ENCODE measurements at places on chromosomes 12 and 14.

DNA sequence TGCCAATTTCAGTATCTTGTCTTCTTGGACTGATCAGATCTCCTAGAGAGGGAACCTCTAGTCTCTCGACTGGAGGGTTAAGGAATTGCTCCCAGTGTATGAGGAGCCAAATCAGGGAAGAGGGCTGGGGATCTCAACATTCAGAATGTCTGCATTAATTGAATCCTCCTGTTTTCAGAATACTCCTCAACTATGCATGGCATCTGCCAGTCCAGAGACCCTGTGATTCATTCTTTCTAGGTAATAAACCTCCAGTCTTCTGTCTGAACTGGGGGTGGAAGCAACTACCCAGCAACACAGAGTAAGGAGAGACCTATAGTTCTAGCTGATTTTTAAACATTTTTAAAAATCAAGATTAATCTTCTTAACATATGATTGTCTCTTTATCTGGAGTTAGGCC, 92.7 kb downstream of the AKAP6 start:
- no peak for DNase-seq

DNA sequence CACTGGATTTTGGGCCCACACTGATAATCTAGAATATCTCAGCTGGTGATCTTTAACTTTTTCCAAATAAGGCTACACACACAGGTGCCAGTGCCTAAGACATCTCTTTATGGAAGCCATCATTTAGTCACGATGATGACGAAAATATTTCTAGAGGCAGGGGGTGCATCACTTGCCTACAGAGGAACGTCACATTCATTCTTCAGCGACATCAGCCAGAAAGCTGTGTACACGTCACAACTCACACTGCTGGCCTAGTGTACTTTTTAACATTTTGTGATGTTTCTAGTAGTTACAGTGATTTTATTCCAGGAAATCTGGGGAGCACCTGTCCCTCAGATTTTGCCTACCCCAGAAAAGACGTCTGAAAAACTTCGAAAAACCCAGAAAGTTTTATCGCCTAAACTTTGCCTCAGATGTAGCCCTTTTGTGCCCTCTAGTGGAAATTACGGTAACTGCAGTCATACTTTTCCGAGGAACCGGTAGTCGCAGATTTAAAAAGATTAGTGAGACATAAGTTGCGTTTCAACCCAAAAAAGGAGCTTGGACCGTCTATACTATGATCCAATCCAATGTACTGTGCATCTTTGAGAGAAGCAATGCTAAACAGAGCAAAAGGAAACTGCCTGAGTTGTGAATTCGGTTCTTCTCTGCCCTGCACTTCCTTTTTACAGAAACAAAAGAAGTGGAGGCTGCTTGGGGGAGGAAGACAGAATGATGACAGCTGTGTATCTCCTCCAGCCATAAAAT, 64.3 kb upstream of the STON2 start:
- peak; percentile 18 for DNase-seq

GRCh38 chr14:31787377-31787776, 226.2 kb downstream of the NUBPL start:
- no peak for DNase-seq

DNA sequence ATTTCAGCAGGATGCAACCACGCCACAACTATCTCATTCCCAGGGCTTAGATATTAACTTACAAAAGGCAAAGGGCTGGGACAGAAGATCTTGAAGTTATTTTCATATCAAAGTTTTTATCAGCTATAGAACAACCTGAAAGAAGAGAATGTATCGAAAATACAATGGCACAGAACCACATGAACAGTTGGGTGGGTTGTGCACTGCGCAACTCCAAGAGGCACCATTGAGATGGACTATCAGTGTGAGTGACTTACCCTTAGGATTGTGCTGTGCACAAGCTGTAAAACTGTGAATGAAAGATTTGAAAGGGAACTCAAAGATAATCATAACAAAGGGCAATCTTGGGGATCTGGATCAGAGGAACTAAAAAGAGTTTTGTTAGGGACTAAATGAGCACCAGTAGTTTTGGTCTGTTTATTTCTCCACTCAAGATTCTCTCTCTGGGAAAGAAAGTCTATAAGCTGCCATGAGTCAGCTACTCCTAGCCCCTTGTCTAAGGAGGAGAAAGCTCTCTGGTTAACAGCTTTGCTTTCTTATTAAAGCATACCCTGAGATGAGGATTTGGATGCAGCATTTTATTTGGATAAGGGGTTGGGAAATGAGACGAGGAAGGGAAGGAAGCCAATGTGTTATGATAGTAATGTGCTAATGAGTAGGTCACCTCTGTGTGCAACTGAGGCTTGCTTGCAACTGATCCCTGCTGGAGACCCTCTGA, 62.2 kb downstream of the TBX5 start:
- DNase-seq, result no peak

GRCh38 chr12:80847575-80847974, 90.2 kb downstream of the LIN7A start:
- no peak for DNase-seq

DNA sequence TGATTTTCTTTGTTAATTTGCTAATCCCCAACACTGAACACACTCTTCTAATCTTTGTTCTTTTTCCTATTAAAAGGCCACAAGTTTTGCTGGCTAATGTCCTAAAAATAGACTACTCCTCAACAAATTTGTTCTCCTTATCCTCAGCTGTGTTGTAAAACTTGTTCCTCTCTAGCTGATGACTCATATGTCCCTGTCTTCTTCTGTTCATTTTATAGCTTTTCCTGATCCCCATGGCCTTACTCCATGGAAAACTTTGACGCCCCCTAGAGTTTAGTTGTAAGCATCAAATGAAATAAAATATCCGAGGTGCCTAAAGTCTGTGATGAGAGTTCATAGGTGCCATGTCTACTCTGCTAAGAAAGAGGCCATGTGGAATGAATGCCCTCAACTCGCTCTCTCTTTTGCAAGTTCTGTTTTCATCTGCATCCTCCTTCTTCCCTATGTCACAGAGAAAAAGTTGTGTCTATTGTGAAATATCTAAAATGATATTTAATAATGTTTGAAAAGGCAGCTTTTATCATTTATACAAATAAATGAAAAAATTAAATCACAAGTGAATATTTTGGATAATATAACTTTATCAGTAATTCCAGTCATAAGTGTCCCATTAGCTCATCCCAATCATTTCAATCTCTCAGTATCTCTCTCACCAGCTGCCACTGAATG, 237.9 kb downstream of the IPO8 start:
- DNase-seq, result no peak

DNA sequence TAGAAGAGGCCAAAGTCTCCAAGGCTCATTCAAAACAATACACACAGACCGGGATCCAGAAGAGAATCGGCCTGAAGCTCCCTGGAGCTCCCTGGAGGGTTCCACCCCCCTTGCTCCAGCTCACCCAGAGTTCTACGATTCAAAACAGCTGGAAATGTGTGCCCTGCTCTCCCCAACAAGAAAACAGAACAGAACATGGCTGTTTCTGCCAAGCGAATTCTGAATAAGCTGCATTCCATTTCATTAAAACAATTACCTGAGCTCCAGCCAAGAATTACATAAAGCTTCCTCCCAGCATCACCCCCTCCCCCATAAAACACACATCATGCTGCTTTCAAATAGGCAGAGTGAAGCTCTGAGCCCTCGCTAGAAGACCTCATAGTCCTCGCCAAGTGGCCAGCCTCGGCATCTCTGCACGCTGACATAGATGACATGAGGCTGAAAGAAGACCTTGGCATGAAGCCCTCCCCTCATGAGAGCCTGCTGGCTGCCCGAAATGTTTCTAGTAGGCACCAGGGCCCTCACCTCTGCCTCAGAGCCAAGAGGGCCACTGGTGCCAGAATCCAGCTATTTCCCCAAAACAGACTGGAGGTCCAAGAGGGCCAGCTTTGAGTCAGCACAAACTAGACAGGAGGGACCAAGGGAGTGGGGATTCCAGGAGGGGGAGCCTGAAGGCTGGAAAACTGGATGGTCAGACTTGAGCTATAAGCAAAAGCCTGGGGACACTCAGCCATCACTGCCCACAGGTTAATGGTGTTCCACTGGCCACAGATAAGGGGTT, 8.3 kb downstream of the PXN start:
- peak; percentile 78 for DNase-seq

DNA sequence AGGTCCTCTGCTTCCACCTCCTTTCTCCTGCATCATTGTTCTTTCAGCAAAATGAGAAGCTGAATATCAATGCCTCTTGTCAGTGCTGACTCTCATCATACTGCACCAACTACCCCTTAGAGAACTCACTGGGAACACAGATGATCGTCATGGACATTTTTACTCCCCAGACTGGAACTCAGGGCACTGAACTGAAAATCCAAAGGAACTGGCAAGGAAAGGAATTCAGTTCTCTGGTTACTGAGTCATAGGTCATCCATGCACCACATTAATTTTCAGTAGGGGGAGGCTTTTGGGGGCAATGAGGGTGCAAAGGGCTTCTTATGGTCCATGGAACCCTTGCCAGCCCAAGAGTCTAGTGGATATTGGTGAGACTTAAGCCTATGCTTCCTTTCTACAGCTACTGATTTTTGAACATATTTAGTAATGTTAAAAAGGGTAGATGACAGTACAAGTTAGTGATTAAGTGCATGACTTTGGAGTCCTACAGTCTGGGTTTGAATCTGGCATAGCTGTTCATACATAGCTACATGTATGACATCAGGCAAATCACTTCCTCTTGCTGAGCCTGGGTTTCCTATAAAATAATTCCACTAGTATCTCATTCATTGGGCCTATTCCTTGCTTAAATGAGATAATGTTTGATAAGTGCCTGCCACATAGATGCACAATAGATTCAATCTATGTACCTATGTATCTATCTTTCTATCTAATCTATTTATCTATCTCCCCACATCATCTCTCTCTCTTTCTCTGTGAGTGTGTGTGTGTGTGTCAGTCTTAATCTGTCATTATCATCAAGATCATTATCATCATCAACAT, 29.2 kb downstream of the BBS10 start:
- no peak for DNase-seq

DNA sequence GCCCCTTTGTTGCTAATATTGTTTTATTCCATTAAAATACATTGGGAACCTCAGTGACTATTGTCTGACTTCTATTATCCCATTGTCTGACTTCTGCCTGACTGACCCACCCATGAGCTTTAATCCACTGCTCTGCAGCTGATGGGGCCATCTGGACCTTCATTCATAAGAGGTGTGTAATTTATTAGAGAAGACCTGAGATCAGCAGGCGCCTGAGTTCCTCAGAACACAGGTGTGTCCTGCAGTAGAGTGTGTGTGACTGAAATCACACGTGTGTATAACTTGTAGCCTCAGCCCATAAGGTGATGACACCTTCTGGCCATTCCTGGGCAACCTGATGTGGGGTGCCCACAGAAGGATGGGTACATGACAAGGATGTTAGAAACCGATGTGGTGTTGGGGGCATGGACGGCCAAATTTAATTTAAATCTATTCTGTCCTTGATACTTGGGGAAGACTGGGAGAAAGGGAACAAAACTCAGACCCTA, 821.0 kb downstream of the TMEM121 start:
- DNase-seq, result no peak

DNA sequence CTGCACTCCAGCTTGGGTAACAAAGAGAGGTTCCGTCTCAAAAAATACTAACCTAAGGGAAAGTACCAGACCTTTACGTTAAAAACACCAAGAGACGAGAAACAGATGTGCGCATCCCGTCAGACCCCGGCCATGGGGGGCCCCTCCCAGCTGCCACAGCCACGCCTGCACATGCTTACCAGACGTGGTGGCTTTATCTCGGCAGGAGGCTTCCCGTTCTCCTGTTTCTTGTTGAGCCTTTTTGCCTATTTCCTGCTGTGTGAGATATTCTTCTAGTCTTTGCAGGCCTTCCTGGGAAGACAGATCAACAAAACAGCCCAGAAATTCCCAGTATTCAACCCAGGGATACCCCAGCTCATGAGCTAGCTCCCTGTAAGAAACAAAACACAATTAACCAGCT, 23.6 kb downstream of the PGAM5 start:
- DNase-seq, result peak; percentile 97

- DNase-seq, result no peak
Measured at GRCh38 chr12:110901401-110901800, 19.0 kb downstream of the MYL2 start.

- DNase-seq, result no peak
Measured at GRCh38 chr14:51855234-51855633, 5.2 kb upstream of the GNG2 start.

DNA sequence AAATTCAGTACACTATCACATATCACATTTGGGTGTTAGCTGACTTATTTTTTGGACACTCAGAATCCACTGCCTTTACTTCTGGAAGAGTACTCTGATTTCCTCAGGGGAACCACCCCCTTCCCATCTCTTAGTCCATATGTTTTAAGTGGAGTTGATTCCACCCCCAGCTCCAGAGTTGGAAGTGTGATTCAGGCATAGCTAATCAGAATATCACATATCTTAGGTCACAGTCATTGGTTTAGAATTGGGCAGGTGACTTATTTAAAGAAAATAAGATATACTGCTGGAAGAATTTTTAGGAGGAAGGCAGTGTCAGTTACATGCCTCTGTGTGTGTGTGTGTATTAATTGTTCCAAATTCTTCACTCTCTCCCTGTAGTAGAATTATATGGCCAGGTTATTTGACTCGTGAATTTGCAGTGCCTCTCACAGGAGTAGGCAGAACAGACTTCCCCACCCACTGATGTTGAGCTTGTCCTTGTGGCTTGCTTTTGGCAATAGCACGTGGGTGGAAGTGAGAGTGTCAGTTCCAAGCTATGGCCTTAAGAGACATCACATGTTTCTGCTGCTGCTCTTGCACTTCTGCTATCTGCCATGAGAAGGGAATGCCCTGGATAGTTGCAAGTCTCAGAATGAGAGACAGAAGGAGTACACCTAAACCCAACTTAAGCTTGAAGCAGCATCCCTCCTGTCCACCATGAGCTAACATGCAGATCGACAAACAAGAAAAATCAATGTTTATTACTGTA, 6.4 kb upstream of the GAS2L3 start:
- no peak for DNase-seq

DNA sequence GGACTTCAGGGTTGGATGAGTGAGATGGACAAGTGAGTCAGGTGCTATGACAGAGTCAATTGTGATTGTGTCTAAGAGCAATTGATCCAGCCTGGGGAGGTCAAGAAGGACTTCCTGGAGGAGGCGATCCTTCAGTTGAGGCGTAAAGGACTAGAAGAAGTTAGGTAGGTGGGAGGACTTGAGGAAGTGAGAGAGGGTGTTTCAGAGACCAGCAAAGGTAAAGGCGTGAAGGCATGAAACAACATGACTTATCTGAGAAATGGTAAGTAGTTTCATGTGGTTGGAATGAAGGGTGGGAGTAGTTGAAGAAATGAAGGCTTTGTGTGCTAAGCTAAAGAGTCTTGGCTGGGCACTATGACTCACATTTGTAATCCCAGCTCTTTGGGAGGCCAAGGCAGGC, 48.9 kb upstream of the PPP1CC start:
- no peak for DNase-seq
